ENCODE measurements at places on chromosomes 12 and 14. TPM values are rescaled to one million over a fixed set of nuclear protein-coding genes. Genes with fewer than 3 reads are reported as not detected.
A peak's percentile ranks its signal among the peaks of the same experiment; 100 is the strongest.

DNA sequence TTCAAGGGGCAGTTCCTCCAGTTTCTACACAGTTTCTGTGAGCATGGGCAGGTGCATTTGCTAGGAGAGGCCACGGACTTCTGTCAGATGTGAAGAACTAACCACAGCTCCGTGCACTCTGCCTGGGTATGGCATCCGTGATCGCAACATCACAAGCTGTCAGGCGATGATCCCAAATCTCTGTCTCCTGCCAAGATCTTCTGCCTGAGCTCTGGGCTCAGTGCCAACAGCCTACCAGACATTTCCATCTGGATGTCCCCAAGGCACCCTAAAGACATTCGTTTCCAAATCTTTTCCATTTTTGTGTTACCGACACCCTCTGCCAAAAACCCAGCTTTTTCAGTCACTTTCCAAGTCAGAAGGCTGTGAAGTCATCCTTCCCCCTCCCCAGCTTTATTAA lies 292.1 kb downstream of the GLT1D1 start:
- DNase-seq: peak; percentile 59

The ANKS1B gene
- 16.5 TPM for total RNA-seq

The CCDC196 gene
- not detected for total RNA-seq

The SLC38A2 gene
- 374 TPM for total RNA-seq

DNA sequence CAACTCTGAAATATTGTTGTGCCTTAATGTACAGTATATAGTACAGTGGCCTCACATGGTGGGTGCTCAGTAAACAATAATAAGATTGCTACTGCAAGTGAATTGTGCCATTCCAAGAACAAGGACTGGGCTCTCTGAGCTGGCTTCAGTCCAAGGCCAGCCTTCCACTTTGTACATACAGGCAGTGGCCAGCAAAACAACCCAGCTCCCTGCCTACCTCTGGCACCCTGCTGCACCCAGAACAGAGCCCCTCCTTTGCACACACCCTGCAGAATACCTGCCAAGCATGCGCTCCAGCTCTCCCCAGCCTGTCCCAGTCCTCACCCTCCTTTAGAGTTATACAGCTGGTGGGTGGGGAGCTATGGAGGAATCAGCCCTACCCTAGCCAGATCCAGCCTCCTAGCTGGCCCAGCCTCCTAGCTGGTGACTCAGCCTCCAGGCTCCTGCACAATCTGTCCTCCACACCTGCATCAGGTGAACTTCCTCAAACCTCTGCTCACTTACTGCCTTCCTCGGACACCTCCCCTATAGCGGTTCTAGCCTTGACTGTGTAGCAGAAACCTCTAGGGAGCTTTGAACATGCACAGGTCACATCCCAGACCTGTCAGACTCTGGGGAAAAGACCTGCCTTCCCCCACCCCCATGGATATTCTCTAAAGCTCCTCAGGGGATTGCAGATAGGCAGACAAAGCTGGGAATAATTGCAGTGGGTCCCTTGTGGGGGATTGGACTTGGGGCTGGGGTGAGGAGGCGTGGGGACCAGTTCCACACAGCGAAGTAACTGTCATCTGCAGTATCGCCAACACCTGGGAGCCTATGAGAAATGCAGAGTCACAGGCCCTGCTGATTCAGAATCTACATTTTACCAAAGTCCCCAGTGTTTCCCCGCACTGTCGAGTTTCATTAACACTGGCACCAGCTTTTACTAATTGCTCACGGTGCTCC lies 17.9 kb downstream of the ZDHHC22 start:
- no peak for DNase-seq

The CYP27B1 gene
- 0.10 TPM for total RNA-seq

DNA sequence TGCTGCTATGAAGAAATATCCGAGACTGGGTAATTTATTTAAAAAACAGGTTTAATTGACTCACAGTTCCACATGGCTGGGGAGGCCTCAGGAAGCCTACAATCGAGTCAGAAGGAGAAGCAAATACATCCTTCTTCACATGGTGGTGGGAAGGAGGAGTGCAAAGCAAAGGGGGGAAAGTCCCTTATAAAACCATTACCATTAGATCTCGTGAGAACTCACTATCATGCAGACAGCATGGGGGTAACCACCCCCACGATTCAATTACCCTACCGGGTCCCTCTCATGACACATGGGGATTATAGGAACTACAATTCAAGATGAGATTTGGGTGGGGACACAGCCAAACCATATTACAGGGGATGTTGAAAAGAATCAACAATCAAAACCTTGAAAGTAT lies 74.9 kb downstream of the PPM1H start:
- no peak for DNase-seq

DNA sequence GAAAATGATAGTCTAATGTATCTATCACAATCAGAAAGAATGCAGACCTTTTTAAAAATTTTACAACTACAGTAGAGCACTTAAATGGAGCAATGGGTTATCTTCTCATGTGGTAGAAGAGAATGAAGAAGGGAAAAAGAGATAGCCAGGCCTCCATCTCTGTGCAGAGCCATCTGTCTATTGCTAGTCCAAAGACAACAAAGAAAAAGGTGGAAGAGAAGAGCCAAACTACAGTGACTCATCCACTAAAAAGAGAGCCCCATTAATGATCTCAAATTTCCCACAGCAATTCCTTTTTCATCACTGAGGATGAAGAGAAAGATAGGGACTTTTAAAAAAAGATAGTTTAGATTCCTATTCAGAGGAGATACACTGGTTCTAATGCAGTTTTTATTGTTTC lies 232.9 kb downstream of the ATXN7L3B start:
- no peak for DNase-seq

The TMEM63C gene
- 0.92 TPM for total RNA-seq

The SERPINA10 gene
- total RNA-seq: not detected

DNA sequence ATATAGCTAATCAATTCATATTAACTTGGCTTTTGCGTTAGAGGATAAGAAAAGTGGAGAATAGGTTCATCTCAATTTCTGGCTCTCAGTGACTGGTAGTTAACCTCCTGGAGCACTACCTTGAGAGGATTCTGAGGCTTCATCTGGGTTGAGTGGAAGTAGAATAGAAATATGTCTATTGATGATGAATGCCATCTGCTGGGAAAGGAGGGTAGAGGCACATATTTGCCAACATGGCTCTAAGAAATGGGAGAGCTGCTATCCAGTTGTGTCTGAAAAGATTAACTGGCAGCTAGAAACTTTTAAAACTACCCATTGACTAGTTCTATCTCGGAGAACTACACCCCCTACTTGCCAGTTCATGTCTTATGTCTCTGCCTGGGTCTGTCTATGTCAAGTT lies 530.1 kb downstream of the NRXN3 start:
- DNase-seq: no peak

The TAS2R8 gene
- not detected for total RNA-seq

The NKX2-1 gene
- total RNA-seq: not detected

DNA sequence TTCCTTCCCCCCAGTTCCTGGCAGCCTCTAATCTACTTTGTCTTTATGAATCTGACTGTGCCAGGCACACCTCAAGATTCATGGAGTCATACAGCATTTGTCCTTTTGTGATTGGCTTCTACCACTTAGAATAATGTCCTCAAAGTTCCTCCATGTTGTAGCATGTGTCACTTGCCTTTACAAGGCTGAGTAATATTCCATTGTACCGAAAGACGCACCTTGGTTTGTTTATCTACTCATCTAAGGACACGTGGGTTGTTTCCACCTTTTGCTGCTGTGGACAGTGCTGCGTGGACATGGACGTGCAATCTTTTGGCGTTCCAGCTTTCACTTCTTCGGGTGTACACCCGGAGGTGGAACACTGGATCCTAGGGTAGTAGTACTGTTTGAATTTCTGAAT lies 33.5 kb downstream of the ANAPC7 start:
- DNase-seq: no peak
